GM04504 (cell line): ENCODE measurements at places on chromosomes 2 and 18.

- no peak for DNase-seq
These were observed 218.0 kb upstream of the CRIM1 start for GRCh38 chr2:36137612-36138011.

DNA sequence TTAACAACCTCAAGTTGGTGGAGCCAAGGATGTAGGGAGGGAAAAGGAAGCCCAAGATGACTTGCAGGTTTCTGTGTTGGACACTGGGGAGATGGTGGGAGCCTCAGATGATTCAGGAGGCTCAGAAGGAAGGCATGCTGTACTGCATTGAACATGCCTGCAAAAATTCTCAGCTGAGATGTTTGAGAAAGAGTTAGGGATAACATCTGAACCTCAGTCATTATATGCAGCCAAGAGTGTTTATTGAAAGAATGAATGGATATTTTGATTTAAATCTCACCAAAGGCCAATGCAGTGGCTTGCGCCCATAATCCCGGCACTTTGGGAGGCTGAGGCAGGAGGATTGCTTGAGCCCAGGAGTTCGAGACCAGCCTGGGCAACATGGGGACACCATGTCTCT lies 243.0 kb downstream of the MYCN start:
- DNase-seq: no peak

- peak; percentile 83 for DNase-seq
These were observed 104.7 kb downstream of the TSN start for GRCh38 chr2:121860033-121860757.

DNA sequence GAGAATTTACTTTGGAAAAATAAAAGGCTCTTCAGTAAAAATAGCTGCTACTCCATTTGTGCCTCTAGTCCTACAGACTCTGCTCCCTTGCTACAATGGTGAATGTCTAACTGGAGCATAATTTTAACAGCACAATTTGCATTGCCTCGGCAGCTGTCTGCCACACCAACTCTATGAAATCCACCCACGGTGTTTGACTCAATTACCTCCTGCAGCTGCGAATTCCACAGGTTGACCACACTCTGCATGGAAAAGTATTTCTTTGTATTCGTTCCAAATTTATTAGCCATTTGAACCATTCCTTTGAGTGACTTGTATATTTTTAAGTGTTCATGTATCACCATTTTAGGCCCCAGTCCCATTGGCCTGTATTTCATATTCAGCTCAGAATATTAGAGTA lies 182.1 kb upstream of the CCDC68 start:
- DNase-seq: no peak

DNA sequence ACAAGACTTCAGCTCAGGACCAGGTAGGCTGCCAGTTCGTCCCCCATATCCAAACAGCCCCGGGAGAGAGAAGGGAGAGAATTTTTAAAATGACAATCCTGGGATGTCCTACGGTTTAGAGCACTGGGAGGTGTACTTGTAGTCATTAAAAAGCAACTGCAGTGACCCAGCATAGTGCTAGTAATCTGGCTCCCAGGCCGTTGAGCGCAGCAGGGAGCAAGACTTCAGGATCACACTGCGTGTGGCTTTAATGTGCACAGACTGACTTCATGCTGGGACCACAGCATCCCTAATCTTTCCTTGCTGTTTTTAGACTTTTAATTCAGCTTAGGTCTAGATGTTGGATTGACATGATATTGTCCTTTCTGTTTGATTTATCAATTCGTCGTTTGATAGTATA lies 219.3 kb upstream of the FOSL2 start:
- DNase-seq: no peak

- no peak for DNase-seq
These were observed at the start of gene MFSD2B for GRCh38 chr2:24009680-24010476. Gene MFSD2B (plus strand): TSS chr2:24010085. CDS start chr2:24010097, 12 bp downstream.

DNA sequence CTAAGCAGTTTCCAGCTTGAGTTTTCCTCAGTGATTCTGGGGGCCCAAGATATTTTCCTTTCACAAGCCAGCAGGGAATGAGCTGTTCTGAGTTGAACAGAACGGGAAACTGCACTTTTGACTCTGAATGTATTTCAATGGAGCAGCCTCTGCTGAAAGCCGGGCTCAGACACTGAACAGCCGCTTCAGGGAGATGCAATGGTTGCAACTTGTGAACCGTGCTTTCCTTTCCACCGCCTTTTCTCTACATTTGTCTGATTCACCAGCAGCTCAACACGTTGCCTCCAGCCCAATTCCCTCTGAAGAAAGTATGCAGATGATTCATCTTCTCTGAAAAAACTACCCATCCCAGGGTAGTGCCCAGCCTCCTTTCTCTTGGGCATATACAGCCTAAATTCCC lies 119.3 kb upstream of the PKDCC start:
- DNase-seq: no peak

- no peak for DNase-seq
These were observed 35.1 kb downstream of the DCDC2C start for GRCh38 chr2:3738454-3738853.

GRCh38 chr2:64186699-64187605 lies 42.7 kb upstream of the PELI1 start:
- no peak for DNase-seq

GRCh38 chr2:241595600-241596140 lies 37.1 kb downstream of the BOK start:
- DNase-seq: no peak

GRCh38 chr18:43010611-43011010 lies 104.9 kb downstream of the RIT2 start:
- DNase-seq: no peak

DNA sequence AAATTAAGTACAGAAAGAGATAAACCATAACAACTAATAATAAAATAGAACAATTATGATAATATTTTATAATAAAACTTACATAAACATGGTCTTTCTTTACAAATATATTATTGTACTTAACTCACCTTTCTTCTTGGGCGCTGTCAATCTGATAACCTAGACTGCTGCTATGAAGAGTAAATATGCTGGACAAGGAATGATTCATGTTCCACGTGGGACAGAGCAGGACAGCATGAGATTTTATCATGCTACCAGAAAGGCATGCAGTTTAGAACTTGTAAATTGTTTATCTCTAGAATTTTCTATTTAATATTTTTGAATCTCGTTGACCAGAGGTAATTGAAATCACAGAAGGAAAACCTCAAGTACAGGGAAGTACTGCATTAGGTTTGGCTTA lies 210.7 kb downstream of the ANKRD30B start:
- no peak for DNase-seq

GRCh38 chr2:126866451-126866850 lies 32.2 kb upstream of the TEX51 start:
- DNase-seq: no peak

DNA sequence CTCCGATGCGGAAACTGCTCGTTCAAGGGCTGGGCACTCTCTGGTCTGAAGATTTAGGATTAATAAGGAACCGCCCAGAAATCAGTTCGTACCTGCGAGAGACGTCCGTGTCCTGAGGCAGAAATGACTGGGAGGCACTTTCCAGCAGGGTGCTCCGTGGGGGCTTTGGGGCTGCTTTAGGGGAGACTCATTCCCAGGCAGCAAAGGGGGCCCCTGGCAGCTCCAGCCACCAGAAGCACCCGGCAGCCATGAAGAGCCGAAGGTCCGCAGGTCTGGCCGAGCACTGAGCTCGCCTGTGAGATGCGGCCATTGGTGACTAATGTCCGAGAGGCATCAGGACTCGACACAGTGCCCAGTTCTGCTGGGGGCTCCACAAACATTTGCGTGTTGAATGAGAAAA lies 20.9 kb downstream of the KCNG2 start:
- no peak for DNase-seq

DNA sequence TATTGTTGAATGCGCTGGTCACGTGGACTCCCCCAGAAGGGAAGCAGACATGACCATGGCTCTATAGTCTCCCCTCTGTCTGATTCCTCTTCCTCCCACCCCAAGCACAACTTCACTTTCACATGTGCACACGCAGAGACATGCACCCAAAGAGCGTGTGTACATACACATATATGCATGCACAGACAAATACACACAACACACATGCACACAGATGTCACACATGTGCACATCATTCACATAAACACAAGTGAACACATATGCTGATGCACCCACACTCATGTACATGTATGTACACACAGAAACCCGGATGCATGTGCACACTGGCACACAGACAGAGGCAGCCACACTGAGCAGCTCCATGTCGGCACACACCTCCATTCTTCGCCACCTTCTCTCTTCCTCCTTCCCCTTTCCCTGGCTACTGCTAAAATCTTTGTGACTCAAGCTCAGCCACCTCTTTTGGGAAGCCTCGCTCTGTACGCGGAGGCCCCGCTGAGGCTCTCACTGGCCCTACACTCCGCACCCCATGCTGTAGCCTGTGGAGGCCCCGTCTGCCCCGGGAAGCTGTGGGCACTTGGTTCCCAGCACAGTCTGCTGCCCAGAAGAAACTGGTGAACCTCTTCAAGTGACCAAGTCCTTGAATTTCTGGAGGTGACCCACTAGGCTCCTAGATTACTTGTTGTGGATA lies 101.6 kb upstream of the TEX51 start:
- no peak for DNase-seq

GRCh38 chr2:219285373-219285735 lies 6.2 kb downstream of the DNAJB2 start:
- DNase-seq: no peak

- DNase-seq: no peak
These were observed 212.0 kb downstream of the MCFD2 start for GRCh38 chr2:46703588-46703987.

DNA sequence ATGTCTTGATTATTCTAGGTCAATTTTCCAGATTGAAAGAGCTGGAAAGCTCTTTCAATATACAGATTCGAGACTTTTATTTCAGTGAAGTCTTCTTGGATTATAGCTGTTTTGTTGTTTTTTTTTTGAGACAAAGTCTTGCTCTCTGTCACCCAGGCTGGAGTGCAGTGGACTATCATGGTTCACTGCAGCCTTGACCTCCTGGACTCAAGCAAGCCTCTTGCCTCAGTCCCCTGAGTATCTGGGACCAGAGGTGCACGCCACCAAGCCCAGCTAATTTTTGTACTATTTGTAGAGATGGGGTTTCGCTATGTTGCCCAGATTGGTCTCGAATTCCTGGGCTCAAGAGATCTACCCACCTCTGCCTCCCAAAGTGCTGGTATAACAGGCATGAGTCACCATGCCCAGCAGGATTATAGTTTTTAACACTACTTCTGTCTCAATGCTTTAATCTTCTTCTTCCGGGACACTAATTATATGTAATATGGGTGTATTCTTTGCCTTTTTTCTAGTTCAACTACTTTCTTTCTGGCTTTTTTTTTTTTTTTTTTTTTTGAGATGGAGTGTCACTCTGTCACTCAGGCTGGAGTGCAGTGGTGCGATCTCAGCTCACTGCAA lies 62.3 kb downstream of the USP37 start:
- DNase-seq: no peak

DNA sequence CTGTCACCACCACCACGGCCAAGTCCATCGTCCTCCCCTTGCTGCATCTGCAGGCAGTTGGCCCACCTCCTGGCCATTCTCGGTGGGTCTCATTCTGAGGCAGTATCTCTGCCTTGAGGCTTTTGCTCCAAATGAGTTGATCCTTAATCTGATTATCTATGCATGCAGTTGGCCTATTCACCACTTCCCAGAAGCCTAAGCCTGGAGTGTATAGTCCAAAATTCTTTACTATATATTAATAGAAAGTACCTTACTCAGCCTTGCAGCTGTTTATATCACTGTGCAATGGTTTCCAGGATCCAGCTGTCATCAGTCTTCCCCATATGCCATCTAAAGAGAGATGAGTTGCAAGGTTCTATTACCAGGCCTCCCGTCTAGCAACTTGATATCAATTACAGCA lies 292.4 kb downstream of the SS18 start:
- no peak for DNase-seq

GRCh38 chr2:112547333-112547732 lies 5.1 kb downstream of the POLR1B start:
- peak; percentile 9 for DNase-seq

GRCh38 chr2:101750688-101751087 lies 53.2 kb downstream of the MAP4K4 start:
- no peak for DNase-seq

GRCh38 chr18:46398625-46399024 lies 258.4 kb downstream of the LOXHD1 start:
- no peak for DNase-seq

GRCh38 chr18:59056706-59057492 lies 82.8 kb upstream of the SEC11C start:
- DNase-seq: peak; percentile 46

DNA sequence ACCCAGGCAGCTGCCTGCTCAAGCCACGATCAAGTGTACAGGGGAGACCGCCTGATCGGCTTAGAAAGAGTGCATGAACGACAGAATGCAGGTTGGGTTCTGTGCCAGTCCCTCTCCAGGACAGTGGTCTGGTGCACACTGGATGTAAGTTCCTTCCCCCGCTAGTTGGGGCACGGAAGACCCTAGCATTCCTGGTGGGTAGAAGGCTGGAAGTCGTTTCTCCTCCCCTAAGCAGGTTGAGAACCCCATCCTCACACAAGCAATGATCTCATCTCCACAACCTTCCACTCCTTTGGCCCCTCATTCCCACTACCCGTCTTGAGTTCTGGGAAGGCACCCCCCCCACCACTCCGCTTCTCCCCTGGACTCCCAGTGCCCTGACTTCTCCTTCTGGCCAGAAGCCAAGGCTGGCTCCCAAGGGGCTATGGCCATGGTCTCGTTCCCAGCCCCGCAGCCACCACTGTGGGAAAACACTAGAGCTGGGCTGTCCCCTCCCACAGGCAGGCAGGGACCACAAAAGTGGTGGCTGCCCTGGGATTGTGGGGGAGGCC lies 1.4 kb upstream of the ANKRD39 start:
- no peak for DNase-seq

- no peak for DNase-seq
These were observed 60.9 kb downstream of the HDAC4 start for GRCh38 chr2:239339726-239340601.

DNA sequence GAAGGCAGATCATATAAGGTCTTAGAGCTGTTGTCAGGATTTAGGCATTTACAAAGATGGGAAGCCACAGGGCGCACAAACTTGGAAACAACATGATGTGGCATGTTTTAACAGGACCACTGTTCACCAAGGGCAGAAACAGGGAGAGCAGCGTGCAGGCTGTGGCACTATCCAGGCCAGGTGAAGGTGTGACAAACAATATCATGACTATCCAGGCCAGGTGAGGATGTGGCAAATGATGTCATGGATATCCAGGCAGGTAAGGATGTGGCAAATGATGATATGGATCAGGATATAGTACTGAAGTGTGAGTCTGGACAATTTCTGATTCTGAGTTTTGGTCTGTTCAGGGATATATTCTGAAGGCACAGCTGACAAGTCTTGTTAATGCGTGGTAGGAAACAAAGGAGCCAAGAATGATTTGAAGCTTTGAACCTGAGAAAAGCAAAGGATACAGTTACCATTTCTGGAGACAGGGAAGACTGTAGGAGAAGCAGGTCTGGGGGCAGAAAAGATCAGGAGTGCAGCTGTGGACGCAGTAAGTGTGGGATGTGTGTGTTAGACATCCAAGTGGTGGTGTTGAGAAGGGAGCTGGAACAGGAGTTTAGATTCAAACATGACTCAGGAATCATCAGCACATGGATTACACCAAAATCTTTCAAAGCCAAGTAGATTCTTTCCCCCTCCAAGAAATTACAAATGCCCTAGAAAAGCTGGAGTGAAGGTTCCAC lies 205.9 kb downstream of the TMEM163 start:
- no peak for DNase-seq
